T-helper 1 cell (primary cell): ENCODE measurements at places on chromosomes 1 and 21.

DNA sequence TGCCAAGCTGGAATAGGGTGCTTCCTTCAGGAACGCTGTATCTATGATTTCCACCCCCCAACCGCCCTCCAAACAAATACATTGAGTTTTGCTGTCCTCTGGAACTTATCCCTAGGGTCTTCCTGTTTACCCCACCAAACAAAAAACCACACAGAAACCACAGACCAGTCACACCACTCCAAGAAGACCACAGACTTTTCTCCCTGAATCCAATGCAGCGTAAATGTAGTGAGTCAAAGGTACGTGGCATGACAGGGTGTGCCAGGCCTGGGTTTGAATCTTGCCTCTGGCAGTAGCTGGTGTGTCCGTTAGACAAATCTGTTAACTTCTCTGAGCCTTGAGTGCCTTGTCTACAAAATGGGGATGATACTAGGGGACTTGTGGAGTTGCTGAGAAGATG is 27.8 kb downstream of the ASAP3 start:
- no peak for DNase-seq

- DNase-seq: no peak
These were observed 97.3 kb downstream of the SLC35F3 start for GRCh38 chr1:234001817-234002216.

DNA sequence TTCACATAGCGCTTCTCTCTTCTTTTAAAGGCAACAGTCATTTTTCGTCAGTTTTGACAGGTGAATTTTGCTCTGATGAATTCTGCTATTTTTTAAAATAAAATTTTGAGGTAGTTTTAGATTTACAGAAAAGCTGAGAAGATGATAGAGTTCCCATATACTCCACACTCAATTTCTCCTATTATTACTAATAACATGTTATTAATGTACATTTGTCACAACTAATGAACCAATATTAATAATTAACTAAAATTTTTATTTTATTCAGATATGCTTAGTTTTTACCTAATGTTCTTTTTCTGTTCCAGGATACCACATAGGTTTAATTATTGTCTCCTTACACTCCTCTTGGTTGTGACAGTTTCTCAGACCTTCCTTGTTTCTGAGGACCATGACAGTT is 197.0 kb downstream of the ZC3H11B start:
- no peak for DNase-seq

DNA sequence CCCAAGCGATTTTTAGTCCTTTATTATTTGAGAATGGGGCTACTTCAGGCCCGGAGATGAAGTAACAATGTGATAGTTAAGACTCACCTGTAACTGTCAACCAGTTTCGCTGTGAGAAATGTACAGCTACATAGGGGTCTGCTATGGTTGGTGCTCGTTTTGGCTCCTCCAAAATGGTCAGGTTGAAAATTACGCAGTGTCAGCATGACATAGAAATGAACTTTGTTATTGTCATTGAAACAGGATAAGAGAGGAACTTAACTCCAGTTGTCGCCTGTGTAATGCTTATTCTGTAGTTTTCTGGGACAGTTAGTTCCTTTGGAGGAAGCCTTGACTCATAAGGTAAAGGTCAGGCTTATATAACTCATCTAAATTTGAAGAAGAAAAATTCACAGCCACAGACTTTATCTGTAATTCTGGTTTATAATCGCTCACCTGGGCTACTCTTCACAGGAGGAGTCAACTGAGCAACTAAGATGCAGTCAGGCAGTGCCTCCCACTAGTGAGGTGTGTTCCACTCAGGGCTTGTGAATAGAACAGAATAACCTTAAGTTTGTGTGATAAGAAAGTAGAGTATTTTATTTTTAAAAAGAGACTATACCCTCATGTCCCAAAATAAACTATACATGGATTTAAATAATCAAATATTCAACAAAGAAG is 130.9 kb downstream of the CD247 start:
- DNase-seq: no peak

DNA sequence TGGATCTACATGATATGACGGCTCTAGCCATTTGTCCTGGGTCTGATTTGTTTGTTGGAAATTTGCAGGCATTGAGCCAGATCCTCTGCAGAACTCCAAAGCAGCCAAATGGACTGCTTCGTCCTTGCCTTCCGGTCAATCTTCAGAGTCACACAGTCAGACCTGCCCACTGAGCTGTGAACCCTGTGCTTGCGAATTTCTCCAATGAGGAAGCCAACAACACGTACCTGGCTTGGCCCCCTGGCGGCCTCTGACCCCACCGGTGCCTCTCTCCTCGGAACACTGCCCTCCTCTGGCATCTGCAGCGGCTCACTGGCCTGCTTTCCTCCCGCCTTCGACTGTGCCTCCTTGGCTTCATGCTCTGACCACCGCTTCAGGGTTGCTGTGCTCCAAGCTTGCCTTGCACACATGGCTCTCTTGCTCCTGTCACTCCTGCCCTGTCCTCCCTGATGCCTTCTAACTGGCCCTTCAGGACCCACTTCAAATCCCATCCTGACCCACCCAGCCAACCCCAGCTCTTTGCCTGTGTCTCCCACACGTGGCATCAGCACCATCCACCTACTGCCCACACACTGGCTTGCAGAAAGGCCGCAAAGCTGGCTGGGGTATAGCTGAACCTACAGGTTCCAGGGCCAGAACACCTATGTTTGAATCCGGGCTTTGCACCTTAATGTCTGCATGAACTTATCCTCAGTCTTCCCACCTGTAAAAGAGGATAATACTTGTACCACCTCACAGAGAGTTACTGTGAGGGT is 128.2 kb downstream of the KCNN3 start:
- DNase-seq: no peak

DNA sequence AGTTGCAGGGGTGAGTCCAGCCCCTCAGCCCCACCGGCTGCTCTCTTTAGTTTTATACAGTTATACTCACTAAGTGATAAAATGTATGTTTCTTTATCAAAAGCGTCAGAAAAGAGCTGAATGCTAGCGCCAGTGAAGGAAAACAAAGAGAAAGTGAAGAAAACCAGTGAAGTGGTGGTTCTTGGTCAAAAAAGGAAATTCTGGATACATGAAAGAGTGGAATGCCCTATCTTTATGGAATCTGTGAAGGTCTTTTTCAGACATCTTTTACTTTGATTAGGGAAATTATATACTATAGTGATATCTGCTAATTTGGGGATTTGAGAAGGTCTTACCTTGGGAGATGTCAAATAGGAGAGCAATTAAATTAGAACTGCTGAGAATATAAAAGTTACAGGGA is 41.3 kb downstream of the GPR3 start:
- DNase-seq: no peak
